Right kidney (tissue), 9 donors: ENCODE measurements at places on chromosomes 3 and 15.
A peak's percentile ranks its signal among the peaks of the same experiment; 100 is the strongest.

- no peak for DNase-seq
These were observed 4.6 kb downstream of the THPO start for GRCh38 chr3:184373422-184373821.

DNA sequence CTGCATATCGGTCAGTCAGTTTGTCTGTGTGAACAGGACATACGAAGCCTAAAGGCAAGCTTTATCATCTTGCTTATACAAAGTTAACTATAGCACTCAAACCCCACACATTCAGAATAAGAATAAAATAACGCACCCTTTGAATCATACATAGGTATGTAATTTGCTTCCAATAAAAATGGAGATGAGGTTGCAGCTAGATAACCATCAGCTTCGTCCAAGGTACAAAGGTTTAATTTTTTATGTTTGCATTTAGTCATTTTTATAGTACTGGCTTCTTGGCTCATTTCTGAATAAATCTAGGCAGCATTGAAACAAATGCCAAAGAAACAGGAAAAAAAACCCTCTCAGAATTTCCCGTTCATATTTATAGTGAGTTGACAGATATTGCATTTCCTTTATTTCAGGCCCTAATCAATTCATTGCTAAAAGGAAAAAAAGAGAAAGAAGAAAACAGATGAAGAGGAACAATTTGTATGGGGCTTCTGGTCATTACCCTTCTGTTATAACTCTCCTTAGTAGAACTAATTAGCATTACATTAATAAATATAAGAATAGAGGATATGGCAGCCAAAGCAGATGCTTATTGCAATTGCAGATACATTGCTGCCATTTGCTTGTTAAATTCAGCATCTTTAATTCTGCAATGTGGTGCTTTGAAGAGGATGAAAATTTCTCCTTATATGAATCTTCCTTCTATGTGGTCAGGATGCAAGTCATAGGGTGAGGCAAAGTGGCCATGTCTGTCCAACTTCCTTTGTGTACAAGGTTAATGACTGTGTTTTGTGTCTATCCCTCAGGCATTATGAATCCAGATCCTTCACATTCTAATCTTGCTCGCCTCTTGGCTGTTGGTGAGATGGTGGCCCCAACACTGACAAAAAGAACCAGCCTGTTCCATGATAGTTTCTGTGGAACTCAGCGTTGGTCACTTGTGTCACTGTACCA lies 550.0 kb downstream of the AGBL1 start:
- DNase-seq, result no peak

DNA sequence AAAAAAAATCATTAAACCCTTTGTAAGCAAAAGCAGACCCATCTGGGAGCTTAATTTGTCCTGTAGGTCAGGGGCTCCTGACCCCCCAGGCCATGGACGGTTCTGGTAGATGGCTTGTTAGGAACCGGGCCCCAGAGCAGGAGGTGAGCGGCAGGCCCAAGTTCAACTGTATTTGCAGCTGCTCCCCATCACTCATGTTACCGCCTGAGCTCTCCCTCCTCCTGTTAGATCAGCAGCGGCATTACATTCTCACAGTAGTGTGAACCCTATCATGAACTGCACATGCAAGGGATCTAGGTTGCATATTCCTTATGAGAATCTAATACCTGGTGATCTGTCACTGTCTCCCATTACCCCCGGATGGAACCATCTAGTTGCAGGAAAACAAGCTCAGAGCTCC lies 60.7 kb downstream of the FSIP1 start:
- DNase-seq, result no peak

GRCh38 chr3:41267975-41268640 lies 68.8 kb downstream of the CTNNB1 start:
- DNase-seq, result no peak

DNA sequence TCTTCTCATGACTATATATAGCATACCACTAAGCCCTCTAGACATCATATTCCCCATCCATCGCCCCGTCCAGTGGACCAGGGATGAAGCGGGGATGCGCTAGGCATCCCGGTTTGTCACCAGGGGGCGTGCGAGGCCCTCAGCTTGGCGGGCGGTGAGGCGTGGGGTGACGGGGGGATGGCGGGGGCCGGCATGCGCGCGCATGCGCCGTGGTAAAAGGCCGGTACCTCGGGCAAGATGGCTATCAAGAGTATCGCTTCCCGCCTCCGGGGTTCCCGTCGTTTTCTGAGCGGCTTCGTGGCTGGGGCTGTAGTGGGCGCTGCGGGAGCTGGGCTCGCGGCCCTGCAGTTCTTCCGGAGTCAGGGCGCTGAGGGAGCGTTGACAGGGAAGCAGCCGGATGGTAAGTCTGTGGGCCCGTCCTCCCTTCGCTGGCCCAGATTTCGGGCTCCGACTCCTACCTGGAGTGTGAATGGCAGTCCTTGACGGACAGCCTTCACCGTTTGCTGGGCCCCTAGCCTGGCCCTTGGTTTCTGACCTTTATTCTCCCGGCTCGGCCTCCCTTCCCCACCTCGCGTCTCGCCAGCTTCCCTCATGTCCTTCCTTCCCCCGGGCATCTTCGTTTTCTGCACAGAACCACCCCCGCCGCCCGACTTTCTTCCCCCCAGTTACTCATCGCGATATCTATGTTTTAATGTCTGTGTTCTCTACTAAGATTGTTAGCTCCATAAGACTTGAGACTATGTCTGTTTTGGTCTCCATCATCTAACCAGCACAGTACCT lies at the start of gene EXOG:
Gene EXOG (plus strand): TSS at position 210 of the 780 bp plus-strand sequence. CDS start 28 bp downstream, at position 238.
- peak; percentile 88 for DNase-seq

DNA sequence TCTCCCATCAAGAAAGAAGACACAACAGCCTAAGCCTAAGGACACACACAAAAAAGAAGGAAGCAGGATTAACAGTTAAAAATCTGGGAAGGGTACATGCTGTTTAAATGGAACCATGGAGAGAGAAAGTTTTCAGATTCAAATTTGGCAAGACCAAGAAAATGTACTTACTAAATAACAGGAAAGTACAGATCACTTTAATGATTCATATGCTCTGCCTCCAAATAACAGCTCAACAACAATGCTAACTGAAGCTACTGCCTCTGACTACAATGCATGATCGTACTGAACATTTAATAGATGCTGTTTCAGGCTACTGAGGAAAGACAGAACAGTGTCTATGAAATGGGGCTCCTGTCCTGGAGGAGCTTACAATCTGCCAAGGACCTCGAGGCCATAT lies 8.4 kb upstream of the NMB start:
- DNase-seq, result no peak

DNA sequence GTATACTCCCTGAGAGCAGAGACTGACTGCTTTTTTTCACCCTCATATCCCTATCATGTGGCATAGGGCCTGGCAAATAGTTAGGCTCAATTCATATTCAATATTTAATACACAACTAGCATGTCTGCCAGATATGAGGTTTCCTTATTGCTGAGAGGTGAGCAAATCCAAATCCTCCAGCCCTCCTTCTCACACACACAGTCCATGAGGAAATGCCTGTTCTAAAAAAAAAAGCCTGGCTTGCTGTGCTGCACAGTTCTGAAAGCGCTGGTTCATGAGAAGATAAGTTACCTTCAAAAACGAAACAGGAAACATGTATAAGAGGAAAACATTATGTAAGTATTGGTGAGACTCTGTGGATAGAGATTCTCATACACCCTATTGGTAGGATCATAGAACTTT lies 15.5 kb upstream of the ACAP2 start:
- DNase-seq, result no peak

- no peak for DNase-seq
These were observed 39.7 kb downstream of the SLC28A1 start for GRCh38 chr15:84924077-84924731.

DNA sequence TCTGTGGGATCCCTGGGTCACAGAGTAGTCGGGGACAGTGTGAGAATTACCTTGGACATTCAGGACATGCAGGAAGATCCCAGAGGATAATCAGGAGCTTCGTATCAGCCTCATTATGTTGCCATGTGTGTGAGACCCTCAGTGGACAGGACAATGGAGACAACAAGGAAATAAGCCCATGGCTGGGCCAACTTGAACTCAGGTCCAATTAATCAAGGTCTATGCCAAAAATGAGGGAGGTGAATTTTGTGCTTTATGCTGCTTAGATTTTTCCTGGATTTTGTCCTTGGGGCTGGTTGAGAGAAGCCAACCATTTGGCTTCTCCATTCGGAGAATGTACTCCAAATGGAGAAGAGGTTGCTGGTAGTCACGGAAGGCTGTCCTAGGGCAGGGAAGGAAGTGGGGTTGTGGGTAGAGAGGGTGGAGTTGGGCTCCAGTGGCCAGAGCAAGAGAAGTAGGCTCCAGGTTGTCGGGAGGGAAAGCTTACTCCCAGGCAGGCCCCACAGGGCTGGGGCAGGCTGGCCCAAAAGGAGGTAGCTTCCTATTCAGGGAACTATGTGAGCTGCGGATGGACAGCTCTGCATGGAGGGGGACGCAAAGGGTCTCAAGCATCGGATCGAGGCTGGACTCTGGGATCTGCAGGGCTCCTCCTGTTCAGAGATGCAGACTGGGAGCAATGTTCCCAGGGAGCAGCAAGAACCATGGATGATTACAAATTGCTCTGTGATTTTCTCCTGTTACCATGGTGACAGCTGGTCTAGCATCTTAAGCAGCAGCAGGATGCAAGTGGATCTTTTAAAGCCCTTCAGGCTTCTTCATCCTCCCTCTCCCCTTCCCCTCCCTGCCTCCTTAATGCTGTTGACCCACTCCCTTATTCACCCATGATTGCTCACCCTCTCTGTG lies 91.1 kb downstream of the WNT7A start:
- DNase-seq, result no peak

- no peak for DNase-seq
These were observed 562.9 kb upstream of the CBLB start for GRCh38 chr3:106431721-106432120.

DNA sequence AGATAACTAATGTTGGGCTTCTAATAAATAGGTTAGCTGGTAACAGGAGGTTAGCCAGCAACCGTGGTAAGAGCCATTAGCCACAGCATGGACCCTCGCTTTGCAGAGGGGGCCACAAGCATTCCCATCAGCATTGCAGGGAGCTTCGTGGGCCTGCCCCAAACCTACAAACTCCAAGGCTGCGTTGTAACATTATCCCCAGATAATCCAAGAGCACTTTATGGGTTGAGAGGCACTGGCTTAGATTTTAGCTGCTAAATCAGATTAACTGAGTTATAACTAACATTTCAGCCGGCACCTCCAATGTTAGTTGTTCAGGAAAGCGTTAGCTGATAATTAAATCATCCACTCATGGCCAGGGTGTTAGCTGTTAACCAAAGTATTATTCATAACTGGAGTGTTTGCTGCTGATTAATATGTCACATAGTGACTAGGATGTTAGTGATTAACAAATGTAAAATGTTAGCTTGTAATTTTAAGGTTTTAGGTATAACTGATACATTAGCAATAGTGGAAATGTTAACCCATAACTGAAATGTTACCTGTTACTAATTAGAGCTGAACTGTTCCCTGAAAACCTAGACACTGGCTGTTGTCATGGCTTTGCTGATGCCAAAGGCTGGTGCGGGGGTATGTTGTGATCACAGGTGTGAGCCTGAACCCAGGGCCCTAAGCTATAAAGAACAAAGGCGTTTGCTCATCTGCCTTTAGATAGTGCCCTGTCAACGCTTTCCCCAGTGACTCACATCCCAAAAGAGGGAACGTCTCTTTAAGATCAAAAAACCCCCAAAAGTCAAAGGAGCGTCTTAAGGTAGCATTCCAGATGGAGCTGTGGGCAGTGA lies 56.2 kb downstream of the SLC6A6 start:
- no peak for DNase-seq

GRCh38 chr3:141454906-141455602 lies 31.8 kb upstream of the RASA2 start:
- no peak for DNase-seq

DNA sequence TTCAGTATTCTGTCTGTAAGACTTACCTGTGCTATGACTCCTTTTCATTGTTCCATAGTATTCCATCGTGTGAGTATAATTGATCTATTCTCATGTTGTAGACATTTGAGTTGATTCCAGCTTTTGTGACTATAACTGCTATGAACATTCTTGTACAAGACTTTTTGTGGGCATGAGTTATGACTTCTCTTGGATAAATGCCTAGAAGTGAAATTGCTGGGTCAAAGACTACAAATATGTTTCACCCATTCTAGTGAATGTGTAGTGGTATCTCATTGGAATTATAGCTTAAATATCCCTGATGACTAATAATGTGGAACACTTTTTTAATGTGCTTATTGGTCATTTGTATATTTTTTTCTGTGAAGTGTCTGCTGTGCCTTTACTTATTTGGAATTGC lies 27.6 kb upstream of the NPHP3 start:
- no peak for DNase-seq

DNA sequence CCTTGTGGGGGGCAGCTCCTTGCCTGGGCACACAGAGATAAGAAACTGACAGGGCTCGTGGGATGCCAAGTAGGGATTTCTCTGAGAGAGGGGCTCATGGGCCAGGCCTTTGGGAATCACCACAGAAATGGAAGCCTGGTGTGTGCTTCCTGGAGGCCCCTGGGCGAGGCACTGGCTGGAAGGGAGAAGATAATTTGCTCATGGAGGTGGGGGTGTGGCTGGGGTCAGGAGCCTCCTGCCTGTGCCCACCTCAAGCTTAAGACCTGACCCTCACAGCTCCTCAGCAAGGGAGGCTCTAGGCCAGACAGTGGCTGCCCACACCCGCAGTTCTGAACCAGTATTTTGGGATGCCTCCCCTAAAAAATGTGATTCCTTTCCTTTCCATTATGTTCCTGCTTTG lies 16.9 kb upstream of the CPNE9 start:
- DNase-seq, result no peak

- no peak for DNase-seq
These were observed 22.8 kb downstream of the HGD start for GRCh38 chr3:120659285-120659684.

DNA sequence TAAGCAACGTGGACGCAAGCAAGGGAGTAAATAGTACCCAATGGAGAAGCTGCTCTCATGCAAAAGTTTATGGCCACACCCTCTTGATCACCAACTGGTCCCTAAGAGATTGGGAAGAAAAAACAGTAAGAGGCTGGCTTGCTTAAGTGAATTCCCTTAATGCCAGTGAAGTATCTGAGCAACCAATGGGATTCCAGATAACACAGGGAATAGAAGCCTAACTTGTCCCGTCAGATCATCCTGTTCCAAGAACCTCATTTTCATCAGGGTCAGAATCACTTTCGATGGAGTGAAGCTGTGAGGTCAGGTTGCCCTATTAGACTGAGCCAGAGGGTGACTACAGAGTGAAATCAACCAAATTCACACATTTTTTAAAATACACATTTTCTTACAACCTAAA lies 104.3 kb downstream of the CD47 start:
- DNase-seq, result no peak

GRCh38 chr3:40731445-40731844 lies 206.7 kb downstream of the ZNF621 start:
- DNase-seq, result no peak

DNA sequence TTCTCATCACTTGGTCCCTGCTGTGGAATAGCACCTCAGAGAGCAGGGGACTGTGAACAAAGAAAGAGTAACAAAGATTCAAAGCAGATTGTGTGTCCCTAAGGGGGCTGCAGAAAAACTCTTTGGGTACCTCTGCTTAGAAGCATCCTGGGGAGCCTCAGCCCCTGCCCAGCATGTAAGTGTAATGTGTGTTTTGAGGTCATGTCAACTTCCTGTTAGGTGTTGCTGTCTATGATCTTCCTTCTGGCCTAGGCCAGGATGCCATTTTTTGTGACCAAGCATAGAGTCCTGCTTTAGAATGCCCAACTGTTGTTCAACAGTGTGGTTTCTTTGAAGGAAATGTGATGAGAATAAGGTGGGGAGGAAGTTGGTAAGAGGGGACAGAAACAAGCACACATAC lies 77.1 kb upstream of the BCL6 start:
- DNase-seq, result no peak
